ENCODE measurements at places on chromosomes 12 and 14. TPM values are rescaled to one million over a fixed set of nuclear protein-coding genes. Genes with fewer than 3 reads are reported as not detected.
A peak's percentile ranks its signal among the peaks of the same experiment; 100 is the strongest.

The CDCA3 gene
- total RNA-seq = 3.5 TPM

The RNF41 gene
- 90.4 TPM for total RNA-seq

The NTN4 gene
- total RNA-seq = 33.2 TPM

The NTF3 gene
- total RNA-seq = 1.9 TPM

The SALL2 gene
- 4.6 TPM for total RNA-seq

DNA sequence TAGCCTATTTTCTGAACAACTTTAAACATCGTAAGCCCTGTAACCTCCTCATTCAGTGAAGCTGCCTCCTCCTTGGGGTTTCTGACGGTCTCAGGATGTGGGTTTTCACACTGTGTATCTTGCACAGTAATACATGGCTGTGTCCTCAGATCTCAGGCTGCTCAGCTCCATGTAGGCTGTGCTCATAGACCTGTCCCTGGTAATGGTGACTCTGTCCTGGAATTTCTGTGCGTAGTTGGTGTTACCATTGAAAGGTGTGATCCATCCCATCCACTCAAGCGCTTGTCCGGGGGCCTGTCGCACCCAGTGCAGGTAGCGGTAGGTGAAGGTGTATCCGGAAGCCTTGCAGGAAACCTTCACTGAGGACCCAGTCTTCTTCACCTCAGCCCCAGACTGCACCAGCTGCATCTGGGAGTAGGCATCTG is 980.5 kb downstream of the TMEM121 start:
- DNase-seq = no peak

DNA sequence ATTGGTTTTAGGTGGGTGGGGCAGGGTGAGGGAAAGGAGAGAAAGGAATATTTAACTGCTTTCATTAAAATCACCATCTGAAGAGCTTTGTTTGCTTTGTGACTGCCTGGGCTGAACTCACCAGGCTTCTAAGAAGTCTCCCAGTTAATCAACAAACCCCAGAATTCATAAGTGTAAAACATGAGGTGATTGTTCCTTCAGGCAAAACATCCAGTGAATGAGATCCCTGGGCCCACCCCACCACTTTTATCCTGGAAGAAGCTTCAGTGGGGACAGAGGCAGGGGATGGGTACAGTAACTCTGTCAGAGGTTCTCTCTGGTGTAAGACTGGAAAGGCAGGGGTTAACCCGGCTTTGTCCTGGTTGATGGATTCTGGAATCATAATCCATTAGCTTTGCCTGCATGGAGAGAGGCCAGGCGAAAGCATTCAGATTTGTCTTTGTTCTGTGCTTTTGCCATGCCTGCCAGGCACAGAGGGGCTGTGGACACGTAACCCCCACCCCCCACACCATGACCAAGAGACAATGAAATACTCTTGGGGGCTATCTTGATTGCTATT is 16.7 kb downstream of the PDE1B start:
- DNase-seq = no peak

DNA sequence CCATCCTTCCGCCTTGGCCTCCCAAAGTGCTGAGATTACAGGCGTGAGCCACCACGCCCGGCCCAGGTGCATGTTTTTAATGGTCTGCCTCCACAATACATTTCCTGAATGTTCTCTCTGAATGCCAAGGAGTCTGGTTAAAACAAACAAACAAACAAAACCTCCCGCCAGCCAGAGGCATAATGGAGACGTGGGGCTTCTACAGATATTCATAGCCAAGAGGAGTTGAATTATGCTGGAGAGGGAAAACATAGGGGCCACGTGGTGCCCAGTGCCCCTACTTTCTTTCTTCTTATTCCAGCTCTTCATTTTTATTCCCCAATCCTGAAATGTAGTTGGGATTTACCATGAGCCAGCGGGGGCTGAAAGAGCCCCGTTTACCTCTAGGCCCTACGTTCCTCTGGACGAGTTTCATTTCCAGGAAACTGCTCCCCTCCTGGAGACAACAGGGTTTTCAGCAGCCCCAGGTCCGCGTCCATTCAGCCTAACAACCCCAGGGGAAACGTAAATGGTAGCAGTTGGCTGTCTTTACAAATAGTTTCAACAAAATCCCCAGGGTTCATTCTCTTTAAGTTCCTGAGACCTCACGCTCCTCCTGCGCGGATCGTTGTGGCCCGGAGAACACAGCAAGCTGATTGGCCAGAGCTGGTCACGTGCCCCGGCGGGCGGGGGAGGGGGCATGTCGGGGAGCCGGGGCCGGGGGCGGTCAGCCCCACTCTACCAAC is 108.5 kb upstream of the ESRRB start:
- peak; percentile 67 for DNase-seq

DNA sequence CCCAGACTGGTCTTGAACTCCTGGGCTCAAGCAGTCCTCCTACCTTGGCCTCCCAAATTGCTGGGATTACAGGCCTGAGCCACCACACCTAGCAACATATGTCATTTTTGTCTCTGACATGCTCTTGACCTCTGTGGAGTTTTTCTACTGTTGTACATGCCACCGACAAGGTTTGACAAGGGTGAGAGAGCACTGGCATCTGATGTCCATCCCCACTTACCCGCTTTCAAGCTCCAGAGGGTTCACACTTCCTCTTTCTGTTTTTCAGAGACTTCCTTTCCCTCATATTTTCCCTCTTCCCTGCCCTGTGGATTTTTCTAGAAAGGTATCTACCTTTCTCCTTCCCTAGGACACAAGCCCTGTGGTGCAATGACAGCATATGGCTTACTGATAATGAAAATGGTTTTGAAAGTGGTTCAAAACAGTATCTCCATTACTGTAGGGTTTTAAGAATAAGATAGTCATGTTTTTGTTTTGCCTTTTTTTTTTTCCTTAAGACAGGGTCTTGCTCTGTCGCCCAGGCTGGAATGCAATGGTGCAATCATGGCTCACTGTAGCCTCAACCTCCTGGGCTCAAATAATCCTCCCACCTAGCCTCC is 27.7 kb upstream of the PLEKHG3 start:
- DNase-seq = no peak

DNA sequence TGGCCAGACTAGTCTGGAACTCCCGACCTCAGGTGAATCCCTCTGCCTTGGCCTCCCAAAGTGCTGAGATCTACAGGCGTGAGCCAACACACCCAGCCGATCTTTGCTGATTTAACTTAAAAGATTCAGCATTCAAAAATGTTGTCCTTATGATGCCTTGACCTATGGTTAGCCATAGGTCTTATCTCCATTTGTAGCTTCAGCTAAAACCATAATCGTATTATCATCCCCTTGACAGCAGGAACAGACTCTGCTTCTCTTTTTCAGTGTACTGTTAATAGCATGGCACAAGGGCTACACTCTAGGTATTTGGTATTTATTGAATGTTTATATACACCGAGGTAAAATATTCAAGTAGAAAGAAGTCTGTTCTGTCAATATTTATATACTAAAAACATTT is 15.3 kb downstream of the CCDC62 start:
- no peak for DNase-seq

GRCh38 chr14:88941414-88941813 is 117.0 kb downstream of the TTC8 start:
- no peak for DNase-seq

DNA sequence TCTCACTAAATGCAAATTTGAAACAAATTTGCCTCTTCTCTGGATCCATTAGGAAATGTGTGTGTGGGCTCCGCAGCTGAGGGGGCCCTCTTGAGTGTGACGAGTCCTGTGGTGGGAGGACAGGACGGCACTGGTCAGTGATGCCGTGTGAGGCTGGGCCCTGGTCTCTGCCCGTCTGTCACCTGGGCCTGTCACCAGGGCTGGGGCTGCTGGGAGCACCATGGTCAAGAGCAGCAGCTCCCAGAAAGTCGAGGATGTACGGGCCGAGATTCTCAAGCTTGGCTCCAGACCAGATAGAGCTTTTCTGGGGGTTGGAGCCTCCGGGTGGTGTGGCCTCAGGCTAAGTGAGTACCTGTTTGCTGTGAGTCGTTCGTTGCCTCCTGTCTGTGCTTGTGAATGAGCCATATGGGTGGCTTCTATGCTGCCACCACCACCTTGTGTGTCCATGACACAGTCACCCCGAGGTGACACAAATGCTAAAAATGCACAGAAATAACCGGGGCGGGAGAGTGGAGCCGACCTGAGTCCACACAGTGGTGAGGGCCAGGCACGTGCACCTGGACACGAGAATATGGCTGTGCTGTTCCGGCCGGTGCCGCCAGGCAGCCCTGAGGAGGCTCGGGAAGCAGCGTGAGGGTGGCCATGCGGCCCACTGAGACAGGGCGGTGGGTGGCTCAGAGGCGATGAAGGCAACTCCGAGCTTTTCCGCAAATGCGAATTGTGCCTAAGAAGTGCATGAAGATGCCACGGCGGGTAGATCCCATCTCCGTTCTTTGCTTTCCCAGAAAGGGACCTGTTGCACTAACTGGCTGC is 8.7 kb downstream of the PGAM5 start:
- no peak for DNase-seq

DNA sequence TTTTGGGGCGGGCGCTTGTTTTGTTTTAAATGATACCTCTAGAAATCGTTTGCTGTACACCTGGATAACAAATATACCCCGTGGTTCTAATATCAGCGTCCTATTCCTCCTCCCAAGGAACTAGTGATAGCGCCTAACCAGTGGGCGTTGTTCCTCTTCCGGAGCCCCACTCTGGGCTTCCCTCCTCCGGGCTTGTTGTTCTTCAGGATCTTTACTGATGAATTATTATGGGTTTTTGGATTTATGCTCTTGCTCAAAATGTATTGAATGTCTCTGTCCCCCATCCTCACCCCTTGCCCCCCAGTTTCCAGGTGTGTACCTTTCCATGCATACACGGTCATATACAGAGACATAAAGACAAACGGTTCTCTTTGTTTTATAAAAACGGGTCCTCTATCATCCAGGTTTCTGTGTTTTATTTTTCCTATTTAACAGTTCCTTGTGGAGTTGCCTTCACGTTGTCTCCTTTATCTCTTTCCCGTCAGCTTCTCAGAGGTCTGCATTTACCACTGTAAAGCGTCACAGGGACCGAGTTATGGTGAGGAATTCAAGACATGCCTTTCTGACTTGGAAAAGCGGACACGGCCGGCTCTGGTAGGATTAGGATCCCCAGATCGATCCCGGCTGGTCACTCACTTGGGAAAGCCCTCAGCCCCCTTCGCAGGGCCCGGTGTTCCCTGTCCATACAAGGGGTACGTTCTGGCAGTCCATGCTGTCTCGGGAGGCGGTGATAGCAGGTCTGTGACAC is 655 bp upstream of the PLEKHG3 start:
- no peak for DNase-seq

DNA sequence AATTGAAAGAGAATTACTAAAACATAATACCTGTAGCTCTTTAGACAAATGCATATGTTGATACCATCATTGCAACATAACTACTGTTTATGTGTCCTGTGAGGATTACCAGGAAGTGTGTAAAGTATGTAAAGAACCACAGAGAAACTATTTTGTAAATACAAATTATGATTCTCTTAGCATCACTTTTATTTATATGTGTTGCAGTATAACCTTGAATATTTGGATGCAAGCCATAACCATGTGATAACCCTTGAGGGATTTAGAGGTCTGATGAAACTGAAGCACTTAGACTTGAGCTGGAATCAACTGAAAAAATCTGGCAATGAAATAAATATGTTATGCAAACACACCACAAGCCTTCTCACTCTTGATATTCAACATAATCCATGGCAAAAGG is 77.5 kb downstream of the LRRC9 start:
- DNase-seq = peak; percentile 52

All from myocyte (in vitro differentiated cells).